ENCODE measurements at places on chromosomes 1 and 21. TPM values are rescaled to one million over a fixed set of nuclear protein-coding genes. Genes with fewer than 3 reads are reported as not detected.

- DNase-seq, result no peak
These were observed 188.7 kb downstream of the CHRM3 start for GRCh38 chr1:239575113-239575512.

DNA sequence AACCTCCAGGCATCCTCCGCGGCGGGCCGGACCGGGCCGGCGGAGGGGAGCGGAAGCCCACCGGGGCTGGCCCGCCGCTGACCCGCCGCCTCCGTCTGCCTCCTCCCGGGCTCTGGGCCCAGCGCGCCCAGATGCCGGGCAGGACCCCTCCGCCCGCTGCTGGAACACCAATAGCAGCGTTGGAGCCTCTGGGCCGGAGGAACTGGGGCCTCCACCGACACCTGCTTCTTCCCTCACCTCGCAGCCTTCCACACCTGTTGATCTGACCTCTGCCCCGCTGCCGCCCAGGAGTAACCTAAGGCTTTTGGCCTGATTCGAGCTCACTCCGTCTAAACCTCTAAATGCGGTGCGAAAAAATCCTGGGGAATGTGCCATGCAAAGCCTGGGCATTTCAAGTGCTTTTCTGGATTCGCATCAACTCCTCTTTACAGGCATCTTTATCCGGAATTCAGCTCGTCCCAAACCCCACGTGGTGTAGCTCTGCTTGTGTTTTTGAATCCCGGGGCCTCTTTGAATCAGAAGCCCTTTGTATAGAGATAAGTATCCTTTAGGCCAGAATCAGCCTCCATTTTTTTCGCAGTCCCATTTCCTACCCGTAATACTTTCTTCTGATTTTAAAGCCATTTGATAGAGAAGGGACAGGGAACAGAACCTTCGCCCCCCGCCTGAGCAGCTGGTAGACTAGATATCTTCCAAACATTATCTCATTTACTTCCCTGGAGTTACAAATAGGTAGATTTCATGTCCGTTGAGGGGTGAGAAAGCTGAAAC, 680 bp upstream of the CNN3 start:
- no peak for DNase-seq

GRCh38 chr1:212040629-212041412, 5.3 kb downstream of the DTL start:
- no peak for DNase-seq

DNA sequence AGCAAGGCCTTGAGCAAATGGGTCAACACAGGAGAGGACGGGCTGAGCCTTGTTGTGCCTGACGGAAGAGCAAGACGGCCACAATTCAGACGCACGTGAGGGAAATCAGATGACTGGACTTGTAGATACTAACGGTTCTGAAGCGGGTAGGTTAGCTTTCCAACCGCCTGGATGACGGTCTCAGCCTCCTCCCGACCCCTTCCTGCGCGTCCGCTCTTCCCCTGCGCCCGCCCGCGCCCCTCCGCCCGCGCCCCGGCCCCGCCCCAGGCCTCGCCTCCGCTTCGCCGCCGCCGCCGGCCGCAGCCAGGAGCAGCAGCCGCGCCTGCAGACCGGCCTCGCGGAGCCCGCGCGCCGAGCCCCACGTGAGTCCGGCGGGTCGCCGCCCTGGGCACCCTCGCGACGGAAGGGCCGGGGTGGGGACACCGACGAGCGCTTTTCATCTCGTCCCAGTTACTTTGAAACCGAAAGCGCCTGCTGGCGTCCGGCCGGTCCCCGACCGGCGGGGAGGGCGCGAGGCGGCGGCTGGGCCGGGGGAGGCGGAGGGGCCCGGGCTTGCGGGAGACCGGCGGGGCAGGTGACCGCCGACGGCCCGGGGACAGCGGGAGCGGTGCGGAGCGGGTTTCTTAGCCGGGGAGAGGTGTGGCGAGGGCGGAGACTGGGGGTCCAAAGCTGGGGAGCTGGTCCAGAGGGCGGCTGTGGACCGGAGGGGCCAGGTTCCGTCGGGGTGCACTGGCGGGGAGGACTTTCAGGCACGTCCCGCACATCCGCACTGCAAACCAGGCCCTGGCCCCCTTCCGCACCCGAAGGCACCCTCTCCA, at the start of gene TRAF5:
Gene TRAF5 (plus strand): TSS at position 306 of the 818 bp plus-strand sequence. CDS start 26,407 bp downstream, outside the sequence.
- DNase-seq, result no peak

DNA sequence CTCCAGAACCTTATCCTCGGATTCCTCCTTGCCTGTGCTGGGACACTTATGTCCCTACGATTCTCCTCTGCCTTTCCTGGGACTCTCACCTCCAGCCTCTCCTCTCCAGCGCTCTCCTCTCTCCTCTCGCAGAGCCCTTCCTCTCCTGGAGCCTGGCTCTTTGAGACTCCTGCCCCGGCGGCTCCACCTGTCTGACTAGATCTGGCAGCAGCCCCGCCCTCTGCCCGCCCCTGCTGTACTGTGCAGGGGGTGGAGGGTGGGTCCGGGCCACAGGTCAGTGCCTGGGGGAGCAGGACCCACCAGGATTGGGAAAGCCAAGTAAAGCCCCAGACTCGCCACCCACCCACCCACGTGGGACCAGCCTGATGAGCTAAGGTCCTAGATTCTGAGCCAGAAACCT, 1.6 kb downstream of the ELOVL1 start:
- no peak for DNase-seq

- DNase-seq, result peak; percentile 26
These were observed 3.1 kb downstream of the SMIM1 start for GRCh38 chr1:3775490-3776230.

- DNase-seq, result no peak
These were observed 11.4 kb downstream of the LGALS8 start for GRCh38 chr1:236535190-236535589.

- peak; percentile 77 for DNase-seq
These were observed 4.9 kb upstream of the POFUT2 start for GRCh38 chr21:45292399-45293219.

DNA sequence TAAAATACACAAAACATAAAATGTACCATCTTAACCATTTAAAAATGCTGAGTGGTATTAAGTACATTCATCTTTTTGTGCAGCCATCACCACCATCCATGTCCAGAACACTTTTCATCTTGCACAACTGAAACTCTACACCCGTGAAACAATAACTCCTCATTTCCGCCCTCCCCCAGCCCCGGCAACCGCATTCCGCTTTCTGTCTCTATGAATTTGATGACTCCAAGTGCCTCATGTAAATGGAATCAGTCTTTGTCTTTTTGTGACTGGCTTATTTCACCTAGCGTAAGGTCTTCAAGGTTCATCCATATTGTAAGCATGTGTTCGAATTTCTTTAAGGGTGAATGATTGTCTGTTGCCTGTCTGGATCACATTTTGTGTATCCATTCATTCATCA, 37.2 kb downstream of the SCCPDH start:
- no peak for DNase-seq

- no peak for DNase-seq
These were observed 48.8 kb downstream of the DR1 start for GRCh38 chr1:93394514-93394913.

DNA sequence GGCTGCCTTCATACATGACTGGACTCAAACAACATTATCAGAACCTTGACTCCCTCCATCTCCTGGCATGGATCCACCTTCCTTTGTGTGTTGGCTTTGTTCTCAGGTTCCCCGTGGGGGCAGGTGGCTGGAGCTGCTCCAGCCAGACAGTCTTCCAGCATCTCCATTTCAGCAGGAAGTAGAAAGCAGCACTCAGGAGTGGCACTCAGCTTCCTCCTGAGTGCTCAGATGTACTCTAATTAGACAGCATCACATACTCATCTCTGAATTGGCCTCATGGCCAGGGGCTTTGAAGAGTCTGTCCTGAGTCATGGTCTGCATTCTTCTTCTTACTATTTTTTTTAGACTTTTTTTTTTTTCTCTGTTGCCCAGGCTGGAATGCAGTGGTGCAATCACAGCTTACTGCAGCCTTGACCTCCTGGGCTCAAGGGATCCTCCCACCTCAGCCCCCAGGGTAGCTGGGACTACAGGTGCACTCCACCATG, 27.9 kb downstream of the OVAAL start:
- no peak for DNase-seq

DNA sequence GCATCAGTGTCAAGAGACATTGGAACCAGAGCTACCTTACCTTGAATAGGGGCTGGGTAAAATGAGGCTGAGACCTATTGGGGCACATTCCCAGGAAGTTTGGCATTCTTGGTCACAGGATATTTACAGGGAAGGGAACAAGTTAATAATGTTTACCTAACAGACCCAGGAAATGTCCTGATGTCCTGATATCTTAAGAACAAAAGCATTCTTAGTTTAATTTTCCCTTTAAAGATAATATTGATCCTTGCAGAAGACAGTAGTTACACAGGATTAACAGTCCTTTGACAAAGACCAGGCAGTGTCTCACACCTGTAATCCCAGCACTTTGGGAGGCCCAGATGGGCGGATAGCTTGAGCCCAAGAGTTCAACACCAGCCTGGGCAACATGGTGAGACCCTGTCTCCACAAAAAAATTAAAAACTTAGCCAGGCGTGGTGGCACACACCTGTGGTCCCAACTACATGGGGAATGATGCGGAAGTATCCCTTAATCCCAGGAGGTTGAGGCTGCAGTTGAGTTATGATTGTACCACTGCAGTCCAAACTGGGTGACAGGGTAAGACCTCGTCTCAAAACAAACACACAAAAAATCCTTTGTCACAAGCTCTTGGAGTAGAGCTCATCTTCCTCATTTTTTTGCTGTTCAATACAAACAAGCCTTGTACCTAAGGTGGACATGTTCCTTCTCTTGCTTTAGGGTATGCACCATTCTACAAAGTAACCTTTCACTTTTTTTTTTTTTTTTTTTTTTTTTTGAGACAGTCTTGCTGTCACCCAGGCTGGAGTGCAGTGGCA, 1.3 kb upstream of the TOMM20 start:
- DNase-seq, result no peak

- DNase-seq, result peak; percentile 76
These were observed 855 bp upstream of the IVNS1ABP start for GRCh38 chr1:185317886-185318310.

DNA sequence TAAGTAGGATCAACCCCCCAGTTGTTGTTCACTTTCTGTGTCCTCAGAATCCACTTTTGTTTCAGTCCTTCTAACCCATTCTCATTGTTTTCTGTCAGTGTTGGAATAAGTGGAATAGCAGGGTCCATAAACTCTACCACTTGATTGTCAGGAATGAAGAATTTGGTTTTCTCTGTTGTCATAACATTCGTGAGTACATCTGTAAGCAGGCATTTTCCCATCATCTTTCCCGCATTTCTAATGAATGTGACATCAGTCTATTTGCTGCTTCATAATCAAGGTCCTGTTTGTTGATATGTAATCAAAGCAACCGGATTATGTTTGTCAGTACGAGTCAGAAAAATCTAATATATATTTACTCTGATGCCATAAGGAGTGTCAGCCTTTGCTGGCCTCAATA, 147.1 kb downstream of the KIF26B start:
- no peak for DNase-seq

DNA sequence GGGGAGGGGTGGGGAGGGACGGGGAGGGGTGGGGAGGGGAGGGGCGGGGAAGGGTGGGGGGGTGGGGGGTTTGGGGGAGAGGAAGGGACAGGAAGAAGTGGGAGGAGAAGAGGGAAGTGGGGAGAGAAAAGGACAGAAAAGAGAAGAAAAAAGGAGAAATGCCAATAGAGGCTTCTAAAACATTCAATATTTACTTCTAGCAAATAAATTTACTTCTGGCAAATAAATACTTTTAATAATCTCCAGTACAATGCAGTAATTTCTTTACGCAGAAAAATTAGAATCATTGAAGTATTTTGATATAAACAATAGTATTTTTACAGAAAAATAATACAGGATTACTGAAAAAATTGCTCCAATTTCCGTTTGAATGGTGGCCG, 9.4 kb upstream of the GPR161 start:
- DNase-seq, result no peak

DNA sequence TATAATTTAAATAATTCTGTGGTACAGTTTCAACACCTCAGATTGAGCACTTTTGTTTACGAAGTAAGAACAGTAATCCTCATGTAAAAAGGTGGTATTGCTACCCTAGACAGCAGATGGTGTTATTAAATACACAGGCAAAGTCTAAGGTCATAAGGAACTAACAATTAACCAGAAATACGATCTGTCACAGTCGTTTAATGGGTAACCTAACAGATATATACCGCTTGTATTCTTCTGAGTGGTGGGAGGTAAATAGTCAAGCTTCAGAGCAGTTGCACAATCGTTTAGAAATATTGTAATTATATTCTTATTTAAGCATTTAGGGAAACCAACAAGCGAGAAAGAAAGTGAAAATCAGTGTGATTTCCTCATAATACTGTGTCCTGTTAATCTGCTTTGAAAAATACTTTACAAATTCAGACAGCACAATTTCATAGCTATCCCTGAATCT, 9.8 kb upstream of the IRF2BP2 start:
- DNase-seq, result no peak

GRCh38 chr1:2865000-2865399, 63.5 kb upstream of the TTC34 start:
- no peak for DNase-seq

DNA sequence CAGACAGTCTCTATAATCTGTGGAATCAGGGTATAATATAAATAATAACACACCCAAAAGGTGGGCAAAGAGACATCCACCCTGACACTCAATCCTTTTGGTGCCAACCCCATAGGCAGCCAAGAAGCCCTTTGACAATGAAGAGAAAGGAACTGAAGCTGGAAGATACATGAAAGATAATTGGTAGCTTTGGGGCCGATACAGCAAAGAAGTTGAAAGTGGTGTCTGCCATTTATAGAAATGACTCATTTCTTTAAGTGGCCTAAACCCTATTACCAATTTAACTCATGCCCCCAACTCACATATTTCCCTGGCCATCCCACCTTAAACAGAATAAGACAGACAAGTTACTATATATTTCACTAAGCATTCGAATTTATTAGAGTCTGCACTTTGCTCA, 167.0 kb downstream of the ZC3H11B start:
- DNase-seq, result no peak

GRCh38 chr1:236247286-236247685, 34.5 kb downstream of the ERO1B start:
- no peak for DNase-seq

GRCh38 chr1:99152132-99152531, 112.2 kb upstream of the PLPPR4 start:
- DNase-seq, result no peak

- peak; percentile 56 for DNase-seq
These were observed 662 bp downstream of the SCAF4 start for GRCh38 chr21:31731056-31731856.

GRCh38 chr1:46767649-46768282, 31.1 kb upstream of the CYP4B1 start:
- DNase-seq, result no peak

GRCh38 chr1:200684015-200684414, 14.3 kb upstream of the DDX59 start:
- no peak for DNase-seq

- no peak for DNase-seq
These were observed 19.1 kb downstream of the SRSF4 start for GRCh38 chr1:29162476-29163138.

GRCh38 chr1:6580593-6581409, 1.0 kb downstream of the ZBTB48 start:
- DNase-seq, result no peak

The TCHHL1 gene
- total RNA-seq, result not detected

The PTGFR gene
- total RNA-seq, result not detected

The DENND2D gene
- total RNA-seq, result 62.0 TPM

The WASF2 gene
- 119 TPM for total RNA-seq

The PTPN7 gene
- total RNA-seq, result 145 TPM

The PKP1 gene
- not detected for total RNA-seq

The PDXK gene
- 77.0 TPM for total RNA-seq

The PIK3CD gene
- total RNA-seq, result 202 TPM

The OLFM3 gene
- not detected for total RNA-seq

The TP73 gene
- not detected for total RNA-seq

The ETNK2 gene
- 11.7 TPM for total RNA-seq

Measured in CD4-positive, alpha-beta T cell (primary cell).